Small intestine (tissue), 16 donors: ENCODE measurements at places on chromosomes 11 and 22. TPM values are rescaled to one million over a fixed set of nuclear protein-coding genes. Genes with fewer than 3 reads are reported as not detected.
A peak's percentile ranks its signal among the peaks of the same experiment; 100 is the strongest.

- no peaks in the 10 kb centered on the region for H3K27me3 ChIP-seq
- peak within 1 kb of the TSS; percentile 82 for H3K4me3 ChIP-seq
- peak within 1 kb of the TSS; percentile 48 for H3K27ac ChIP-seq
- peak; percentile 72 for DNase-seq
- no peaks in the 10 kb centered on the region for H3K36me3 ChIP-seq
- H3K4me1 ChIP-seq = no peaks in the 10 kb centered on the region
Measured at GRCh38 chr11:47565340-47566148, at the start of gene PTPMT1. TSS of gene PTPMT1 (plus strand) at chr11:47565599. CDS start at chr11:47565623, 24 bp downstream.

DNA sequence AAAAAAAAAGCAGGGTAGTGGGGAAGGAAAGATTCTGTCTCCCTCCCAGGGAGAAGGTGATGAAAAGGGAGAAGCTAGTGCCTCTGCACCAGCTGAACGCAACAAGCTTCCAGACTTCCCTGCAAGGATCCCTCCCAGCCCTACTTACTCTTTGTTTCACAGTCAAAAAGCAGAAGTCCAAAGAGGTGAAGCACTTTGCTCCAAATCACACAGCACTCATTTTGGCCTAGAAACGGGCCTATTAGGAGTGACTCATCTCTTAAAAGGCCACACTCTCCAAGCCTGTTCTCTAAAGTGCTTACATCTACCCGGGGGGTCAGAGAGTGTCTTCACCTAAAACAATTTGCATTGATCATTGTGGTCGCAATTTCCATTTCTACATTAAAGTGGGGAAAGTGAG is 17.7 kb upstream of the GRK3 start:
- no peak overlapping the region for H3K27ac ChIP-seq
- no peak overlapping the region for H3K4me3 ChIP-seq
- DNase-seq = no peak
- no peaks in the 10 kb centered on the region for H3K36me3 ChIP-seq
- H3K4me1 ChIP-seq = no peaks in the 10 kb centered on the region

- no peak overlapping the region for H3K27ac ChIP-seq
- H3K4me3 ChIP-seq = no peak overlapping the region
- H3K27me3 ChIP-seq = no peaks in the 10 kb centered on the region
- peaks cover 4% of the 10 kb centered on the region for H3K4me1 ChIP-seq
- no peak for DNase-seq
- no peaks in the 10 kb centered on the region for H3K36me3 ChIP-seq
Measured at GRCh38 chr11:86743223-86744118, 56.9 kb upstream of the PRSS23 start.

GRCh38 chr22:26690654-26691376 is 33.4 kb downstream of the MIAT start:
- no peaks in the 10 kb centered on the region for H3K27me3 ChIP-seq
- H3K27ac ChIP-seq = no peak overlapping the region
- no peaks in the 10 kb centered on the region for H3K4me1 ChIP-seq
- no peak overlapping the region for H3K4me3 ChIP-seq
- peaks cover 14% of the 10 kb centered on the region for H3K36me3 ChIP-seq

- no peak overlapping the region for H3K27ac ChIP-seq
- peaks cover 1% of the 10 kb centered on the region for H3K4me1 ChIP-seq
- peak; percentile 79 for DNase-seq
- H3K27me3 ChIP-seq = no peaks in the 10 kb centered on the region
Measured at GRCh38 chr11:111777094-111778046, 11.2 kb upstream of the PPP2R1B start.

- H3K4me3 ChIP-seq = no peak overlapping the region
- no peak for DNase-seq
- H3K27me3 ChIP-seq = peaks cover 2% of the 10 kb centered on the region
- H3K36me3 ChIP-seq = no peaks in the 10 kb centered on the region
- H3K4me1 ChIP-seq = no peaks in the 10 kb centered on the region
Measured at GRCh38 chr11:119522609-119523008, 99.6 kb upstream of the THY1 start.

- H3K36me3 ChIP-seq = no peaks in the 10 kb centered on the region
- H3K27me3 ChIP-seq = no peaks in the 10 kb centered on the region
- peak; percentile 64 for DNase-seq
- H3K27ac ChIP-seq = no peak overlapping the region
- no peak overlapping the region for H3K4me3 ChIP-seq
- peaks cover 5% of the 10 kb centered on the region for H3K4me1 ChIP-seq
Measured at GRCh38 chr22:33000342-33001280, 57.6 kb downstream of the SYN3 start.

- no peaks in the 10 kb centered on the region for H3K27me3 ChIP-seq
- H3K36me3 ChIP-seq = no peaks in the 10 kb centered on the region
- no peak for DNase-seq
- no peak overlapping the region for H3K4me3 ChIP-seq
- no peak overlapping the region for H3K27ac ChIP-seq
- no peaks in the 10 kb centered on the region for H3K4me1 ChIP-seq
Measured at GRCh38 chr11:98411777-98412176, 609.0 kb upstream of the CNTN5 start.

- peaks cover 9% of the 10 kb centered on the region for H3K4me1 ChIP-seq
- H3K36me3 ChIP-seq = no peaks in the 10 kb centered on the region
- no peak overlapping the region for H3K4me3 ChIP-seq
- H3K27me3 ChIP-seq = no peaks in the 10 kb centered on the region
Measured at GRCh38 chr22:28815729-28816128, 15.4 kb upstream of the XBP1 start.

DNA sequence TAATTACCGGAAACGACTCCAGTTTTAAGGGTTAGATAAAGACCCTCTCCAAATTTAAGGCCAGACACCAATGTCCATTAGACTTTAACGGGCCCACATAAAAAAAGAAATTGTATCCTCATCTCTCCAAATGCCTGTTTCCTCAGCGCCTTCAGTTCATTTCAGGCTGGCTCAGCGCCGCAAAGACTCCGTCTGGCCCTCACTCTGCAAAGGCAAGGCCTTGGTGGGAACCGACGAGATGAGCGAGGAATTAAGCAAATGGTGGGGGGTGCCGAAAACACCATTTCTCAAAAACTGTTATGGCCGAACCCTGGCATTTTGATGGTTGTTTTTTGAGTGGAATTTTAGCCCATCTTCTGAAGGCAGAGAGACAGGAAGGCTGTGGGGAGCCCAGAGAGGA is 15.7 kb downstream of the MN1 start:
- no peaks in the 10 kb centered on the region for H3K4me1 ChIP-seq
- no peak for DNase-seq
- H3K27me3 ChIP-seq = no peaks in the 10 kb centered on the region
- no peak overlapping the region for H3K4me3 ChIP-seq

DNA sequence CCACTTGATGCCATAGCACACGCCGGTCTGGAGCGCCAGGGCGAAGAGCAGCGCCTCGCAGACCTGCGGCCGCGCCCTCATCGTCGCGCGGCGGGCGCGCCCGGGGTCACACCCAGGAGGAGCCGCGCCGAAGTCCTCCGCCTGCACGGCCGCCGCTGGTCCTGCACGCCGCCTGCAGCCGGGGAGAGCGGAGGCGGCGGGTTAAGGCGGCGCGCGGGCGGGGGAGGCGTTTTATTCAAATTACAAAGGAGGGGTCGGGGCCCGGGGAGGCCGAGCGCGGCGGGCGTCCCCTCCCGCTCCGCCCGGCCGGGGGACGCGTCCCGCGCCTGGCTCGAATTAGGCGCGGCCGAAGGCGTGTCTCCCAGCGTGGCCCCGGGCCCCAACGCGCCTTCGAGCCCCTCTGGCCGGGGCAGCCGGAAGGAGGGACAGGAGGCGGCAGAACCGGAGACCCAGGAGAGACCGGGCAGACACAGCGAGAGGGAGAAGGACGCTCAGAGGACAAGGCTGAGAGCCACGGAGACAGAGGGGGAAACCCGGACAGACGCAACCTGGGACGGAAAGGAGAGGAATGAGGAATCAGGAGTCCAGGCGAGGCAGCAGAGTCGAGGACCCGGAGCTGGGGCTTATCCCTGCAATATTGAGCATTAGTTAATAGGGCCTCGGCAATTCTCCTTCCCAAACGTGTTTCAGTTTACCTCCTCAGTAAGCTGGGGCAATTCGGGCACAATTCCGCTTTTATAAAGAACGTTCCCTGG is at the start of gene WNT11:
WNT11 (minus strand) TSS at position 176 of the 755 bp plus-strand sequence; CDS start at position 81, 95 bp downstream.
- peaks cover 7% of the 10 kb centered on the region for H3K4me1 ChIP-seq
- no peaks in the 10 kb centered on the region for H3K27me3 ChIP-seq
- no peaks in the 10 kb centered on the region for H3K36me3 ChIP-seq
- peak within 1 kb of the TSS; percentile 61 for H3K27ac ChIP-seq
- H3K4me3 ChIP-seq = peak within 1 kb of the TSS; percentile 51
- DNase-seq = peak; percentile 87

DNA sequence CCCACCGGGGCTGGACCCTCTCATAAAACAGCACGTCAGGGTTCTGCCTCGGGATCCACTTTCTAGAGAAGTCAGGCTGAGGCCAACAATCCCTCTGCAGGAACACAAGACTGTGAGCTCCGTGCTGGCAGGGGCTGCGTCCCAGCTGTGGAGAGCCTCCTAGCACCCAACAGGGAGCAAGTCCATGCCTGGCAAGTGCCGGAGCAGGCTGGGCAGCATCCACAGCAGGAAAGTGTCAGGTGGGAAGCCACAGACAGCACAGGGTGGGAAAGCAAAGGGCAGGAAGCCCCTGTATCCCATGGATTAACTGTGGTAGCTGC is 682.3 kb downstream of the TBC1D22A start:
- no peaks in the 10 kb centered on the region for H3K27me3 ChIP-seq
- DNase-seq = no peak
- H3K27ac ChIP-seq = no peak overlapping the region
- H3K4me3 ChIP-seq = no peak overlapping the region

GRCh38 chr11:39860931-39861330 is 1598.5 kb downstream of the LRRC4C start:
- no peak for DNase-seq
- H3K36me3 ChIP-seq = no peaks in the 10 kb centered on the region
- H3K27ac ChIP-seq = no peak overlapping the region
- no peaks in the 10 kb centered on the region for H3K4me1 ChIP-seq
- no peak overlapping the region for H3K4me3 ChIP-seq
- no peaks in the 10 kb centered on the region for H3K27me3 ChIP-seq

DNA sequence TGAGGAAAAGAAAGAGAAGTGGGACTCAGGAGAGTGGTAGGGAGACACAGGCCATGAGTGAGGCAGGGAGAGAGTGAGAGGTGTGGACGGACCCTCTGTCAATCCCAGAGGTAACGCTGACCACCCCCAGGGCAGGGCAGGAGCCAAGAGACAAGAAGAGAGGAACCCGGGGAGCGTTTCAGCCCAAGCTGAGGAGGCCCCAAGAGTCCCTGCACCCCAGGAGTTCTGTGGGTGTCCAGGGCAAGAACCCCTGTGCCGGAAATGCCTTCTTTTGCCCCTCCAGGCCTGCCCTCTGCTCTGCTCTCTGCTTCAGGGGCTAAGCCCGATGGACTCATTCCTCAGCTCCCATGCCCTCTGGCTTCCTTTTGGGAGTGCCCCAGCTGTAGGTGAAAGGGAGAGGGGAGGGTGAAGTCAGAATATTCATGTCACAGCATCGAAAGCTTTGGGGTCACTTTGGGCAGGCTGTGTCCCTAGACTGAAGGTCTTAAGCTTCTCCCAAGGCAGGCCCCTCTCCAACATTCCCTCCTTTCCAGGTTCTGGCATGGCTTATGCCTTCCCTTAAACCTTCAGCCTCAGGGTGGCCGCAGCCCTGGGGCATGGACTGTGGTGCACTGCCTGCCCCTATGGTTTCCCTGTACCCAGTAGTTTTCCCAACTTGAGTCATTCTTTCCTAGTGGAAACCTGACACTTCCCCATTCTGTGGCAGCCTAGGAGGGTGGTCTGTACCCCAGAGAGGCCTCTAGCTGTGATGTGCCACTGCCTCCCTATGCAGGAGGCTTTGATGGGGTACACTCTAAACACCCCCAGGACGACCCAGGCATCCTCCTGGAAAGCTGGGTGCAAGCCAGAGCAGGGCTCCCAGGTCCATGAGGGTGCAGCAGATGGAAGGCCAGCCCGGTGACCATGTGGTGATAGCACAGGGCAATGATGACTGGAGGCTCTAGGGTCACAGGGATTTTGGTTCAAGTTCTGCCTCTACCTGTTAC is 27.1 kb downstream of the MYEOV start:
- no peak overlapping the region for H3K27ac ChIP-seq
- no peak for DNase-seq
- no peaks in the 10 kb centered on the region for H3K36me3 ChIP-seq
- H3K4me3 ChIP-seq = no peak overlapping the region

DNA sequence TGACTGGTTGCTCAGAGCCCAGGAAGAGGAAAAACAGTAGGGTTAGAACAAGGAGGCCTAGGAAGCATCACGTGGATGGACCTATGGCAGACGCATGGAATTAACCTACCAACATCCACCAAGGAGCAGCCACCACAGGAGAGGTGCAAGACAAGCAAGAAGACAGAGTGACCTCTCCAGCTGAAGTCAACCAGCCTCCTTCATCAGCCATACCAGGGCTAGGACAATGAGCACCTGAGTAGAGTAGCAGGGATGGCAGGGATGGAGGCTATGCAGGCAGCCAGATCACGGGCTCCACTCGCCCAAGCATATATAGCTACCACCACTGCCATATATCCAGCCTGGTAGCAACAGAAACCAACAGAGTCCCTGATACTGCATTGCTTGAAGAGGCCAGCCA is 202.1 kb upstream of the B3GAT1 start:
- DNase-seq = no peak
- no peaks in the 10 kb centered on the region for H3K36me3 ChIP-seq
- H3K4me1 ChIP-seq = no peaks in the 10 kb centered on the region
- H3K27me3 ChIP-seq = no peaks in the 10 kb centered on the region
- H3K4me3 ChIP-seq = no peak overlapping the region

DNA sequence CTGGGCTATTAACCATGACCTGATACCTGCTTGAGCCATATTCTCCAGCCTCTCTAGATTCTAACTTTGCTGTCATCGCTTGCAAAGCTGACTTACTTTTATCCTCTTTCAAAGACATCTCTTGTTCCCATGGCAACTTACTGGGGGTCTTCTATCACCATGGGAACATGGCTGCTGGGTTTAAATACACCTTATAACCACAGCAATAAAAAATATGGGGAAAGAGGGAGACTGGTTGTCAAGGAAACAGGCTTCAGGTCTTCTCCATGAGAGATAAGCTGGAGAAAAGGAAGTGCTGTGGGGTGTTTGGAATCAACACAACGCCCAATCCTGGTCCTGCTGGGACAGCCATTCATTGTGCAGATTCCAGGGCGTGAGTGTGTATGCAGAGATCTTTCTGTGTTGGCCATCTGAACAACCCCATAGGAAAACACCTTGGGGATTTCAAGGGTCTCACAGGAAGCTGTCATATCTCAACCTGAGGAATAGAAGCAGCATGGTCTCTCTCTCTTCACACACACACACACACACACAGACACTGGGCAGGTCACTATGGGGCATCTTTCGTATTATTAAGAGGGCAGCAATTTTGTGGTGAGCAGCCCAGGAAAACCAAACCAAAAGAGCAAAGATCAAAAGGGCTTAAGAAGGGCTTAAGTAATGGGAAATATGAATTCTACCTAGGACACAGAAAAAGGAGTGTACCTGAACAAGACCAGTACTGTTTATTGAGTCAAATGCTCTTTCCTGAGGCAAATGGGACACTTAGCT is 344.7 kb upstream of the NCAM1 start:
- no peak overlapping the region for H3K4me3 ChIP-seq
- H3K4me1 ChIP-seq = peaks cover 5% of the 10 kb centered on the region
- DNase-seq = no peak
- no peaks in the 10 kb centered on the region for H3K36me3 ChIP-seq

The TOB2 gene
- 23.3 TPM for polyA plus RNA-seq

The MTFP1 gene
- 10.0 TPM for polyA plus RNA-seq

The RBMXL2 gene
- polyA plus RNA-seq = 0.47 TPM

The NEFH gene
- polyA plus RNA-seq = 4.7 TPM

The NXPE2 gene
- polyA plus RNA-seq = not detected

The FAM180B gene
- not detected for polyA plus RNA-seq

The TYR gene
- not detected for polyA plus RNA-seq

The OR9Q1 gene
- polyA plus RNA-seq = not detected

The MYRF gene
- 48.1 TPM for polyA plus RNA-seq

The GAL3ST3 gene
- not detected for polyA plus RNA-seq

The CHRM1 gene
- polyA plus RNA-seq = 1.1 TPM

The TRPM5 gene
- polyA plus RNA-seq = 2.6 TPM
